Effector memory CD4-positive, alpha-beta T cell (primary cell): ENCODE measurements at places on chromosomes 2 and 18.

DNA sequence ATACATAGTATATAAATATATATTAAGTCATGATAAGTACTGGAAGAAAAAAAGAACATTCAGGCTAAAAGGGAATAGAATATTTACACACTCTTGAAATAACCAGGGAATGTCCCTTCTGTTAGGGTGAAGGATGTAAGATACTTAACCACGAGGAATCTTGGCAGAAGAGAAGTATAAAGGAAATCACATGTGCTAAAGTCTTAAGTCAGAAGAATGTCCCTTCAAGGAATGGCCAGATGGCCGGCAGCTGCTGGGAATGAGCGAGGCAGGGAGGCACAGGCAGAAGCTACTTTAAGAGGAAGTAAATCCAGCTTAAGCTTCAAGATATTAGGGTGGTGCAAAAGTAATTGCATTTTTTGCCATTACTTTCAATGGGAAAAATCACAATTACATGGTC is 5.5 kb downstream of the CCDC102B start:
- DNase-seq, result no peak
- no peaks in the 10 kb centered on the region for H3K27me3 ChIP-seq
- H3K4me3 ChIP-seq, result no peak overlapping the region
- H3K36me3 ChIP-seq, result no peaks in the 10 kb centered on the region

GRCh38 chr2:19362755-19363473 is 4.5 kb upstream of the OSR1 start:
- DNase-seq, result no peak
- H3K4me1 ChIP-seq, result peaks cover 34% of the 10 kb centered on the region
- no peak overlapping the region for H3K27ac ChIP-seq
- H3K27me3 ChIP-seq, result peaks cover 31% of the 10 kb centered on the region
- peak overlapping the region; percentile 52 for H3K4me3 ChIP-seq

- peak; percentile 30 for DNase-seq
- peaks cover 4% of the 10 kb centered on the region for H3K4me1 ChIP-seq
- H3K27ac ChIP-seq, result no peak overlapping the region
- no peak overlapping the region for H3K4me3 ChIP-seq
- H3K27me3 ChIP-seq, result no peaks in the 10 kb centered on the region
These were observed 36.4 kb upstream of the ZBTB7C start for GRCh38 chr18:48445540-48445939.

GRCh38 chr2:175606010-175606841 is 395.8 kb downstream of the LNPK start:
- no peak overlapping the region for H3K27ac ChIP-seq
- DNase-seq, result no peak
- no peaks in the 10 kb centered on the region for H3K4me1 ChIP-seq
- no peak overlapping the region for H3K4me3 ChIP-seq

GRCh38 chr18:58493516-58494253 is 135.2 kb downstream of the ALPK2 start:
- no peaks in the 10 kb centered on the region for H3K36me3 ChIP-seq
- H3K27ac ChIP-seq, result no peak overlapping the region
- H3K27me3 ChIP-seq, result no peaks in the 10 kb centered on the region
- H3K4me3 ChIP-seq, result no peak overlapping the region
